Transverse colon (tissue), 4 donors: ENCODE measurements at places on chromosomes 16 and 17.

DNA sequence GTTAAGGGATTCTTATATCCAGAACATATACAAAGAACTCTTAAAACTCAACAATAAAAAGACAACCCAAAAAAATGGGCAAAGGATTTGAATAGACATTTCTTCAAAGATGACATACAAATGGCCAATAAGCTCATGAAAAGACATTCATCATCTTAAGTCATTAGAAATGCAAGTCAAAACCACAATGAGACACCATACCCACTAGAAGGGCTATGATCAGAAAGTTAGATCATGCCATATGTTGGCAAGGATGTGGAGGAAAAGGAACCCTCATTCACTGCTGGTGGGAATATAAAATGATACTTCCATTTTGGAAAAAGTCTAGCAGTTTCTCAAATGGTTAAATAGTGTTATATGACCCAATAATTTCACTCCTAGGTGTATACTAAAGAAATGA, 9.4 kb downstream of the PLD6 start:
- no peak overlapping the region for H3K4me3 ChIP-seq
- H3K4me1 ChIP-seq, result peaks cover 27% of the 10 kb centered on the region
- H3K36me3 ChIP-seq, result no peaks in the 10 kb centered on the region

- H3K27ac ChIP-seq, result no peak overlapping the region
- DNase-seq, result no peak
- no peaks in the 10 kb centered on the region for H3K4me1 ChIP-seq
These were observed 41.9 kb upstream of the SDK2 start for GRCh38 chr17:73686126-73686525.

GRCh38 chr17:78375401-78376151, 2.9 kb upstream of the PGS1 start:
- peaks cover 8% of the 10 kb centered on the region for H3K4me1 ChIP-seq
- H3K4me3 ChIP-seq, result no peak overlapping the region
- DNase-seq, result no peak
- H3K27me3 ChIP-seq, result no peaks in the 10 kb centered on the region

GRCh38 chr16:50696126-50696525, 2.7 kb downstream of the NOD2 start:
- peaks cover 11% of the 10 kb centered on the region for H3K4me1 ChIP-seq
- no peak for DNase-seq
- peak overlapping the region; percentile 47 for H3K27ac ChIP-seq
- no peaks in the 10 kb centered on the region for H3K27me3 ChIP-seq
- no peak overlapping the region for H3K4me3 ChIP-seq
- no peaks in the 10 kb centered on the region for H3K36me3 ChIP-seq

DNA sequence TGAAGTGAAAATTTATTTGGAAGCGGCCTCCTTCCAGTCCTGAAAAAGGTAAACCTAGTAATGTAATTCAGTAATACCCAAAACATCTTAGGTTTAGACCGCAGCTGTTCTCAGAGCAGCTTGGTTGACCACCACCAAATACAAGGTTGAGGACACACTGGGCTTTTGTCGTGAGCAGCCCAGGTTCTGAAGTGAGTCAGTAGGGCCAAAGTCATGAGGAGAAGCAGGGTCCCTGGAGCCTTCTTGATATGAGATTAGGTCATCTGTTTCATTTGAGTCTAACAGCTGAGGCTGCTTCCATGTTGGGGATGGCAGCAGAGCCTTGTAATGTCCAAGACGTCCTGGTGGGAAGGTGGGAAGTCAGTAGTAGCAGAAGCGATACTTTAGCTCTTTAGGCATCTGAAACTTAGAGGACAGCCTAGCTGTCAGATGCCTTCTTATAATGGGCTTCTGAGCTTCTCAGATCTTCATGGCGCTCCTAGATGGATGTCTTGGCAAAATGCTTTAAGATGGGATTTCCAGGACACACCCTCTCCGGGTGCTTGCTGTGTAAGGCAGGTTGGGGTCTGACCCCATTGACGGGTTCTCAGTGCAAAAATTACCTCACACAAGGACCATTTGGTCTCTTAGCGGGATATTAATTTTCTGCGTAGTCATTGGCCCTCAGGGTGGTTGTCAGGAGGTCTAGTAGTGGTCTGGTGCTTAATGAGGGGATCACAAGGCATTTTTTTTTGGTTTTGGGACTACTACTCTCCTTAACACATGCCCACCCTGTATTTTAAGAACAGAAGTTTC, 2.4 kb downstream of the ALKBH5 start:
- peak overlapping the region; percentile 81 for H3K4me3 ChIP-seq
- peaks cover 75% of the 10 kb centered on the region for H3K4me1 ChIP-seq
- no peak for DNase-seq
- no peaks in the 10 kb centered on the region for H3K27me3 ChIP-seq

DNA sequence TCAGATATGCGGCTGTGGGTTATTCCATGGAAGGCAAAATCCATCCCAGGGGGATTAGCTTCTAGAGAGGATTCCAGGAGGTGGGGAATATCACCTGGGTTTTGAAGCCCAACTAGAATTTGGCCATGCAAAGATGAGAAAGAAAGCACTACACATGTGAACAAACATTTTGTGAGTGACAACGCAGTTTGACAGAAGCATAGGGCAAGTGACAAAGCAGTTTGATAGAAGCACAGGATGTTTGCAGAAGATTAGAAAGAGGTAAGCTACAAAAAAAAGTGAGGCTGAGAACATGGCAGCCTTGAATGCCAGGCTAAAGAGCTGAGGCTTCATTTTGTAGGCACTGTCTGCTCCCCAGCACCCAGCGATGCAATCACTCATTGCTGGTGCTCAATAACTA, 12.3 kb upstream of the KRT38 start:
- H3K36me3 ChIP-seq, result no peaks in the 10 kb centered on the region
- H3K27me3 ChIP-seq, result peaks cover 9% of the 10 kb centered on the region
- no peaks in the 10 kb centered on the region for H3K4me1 ChIP-seq
- no peak for DNase-seq

DNA sequence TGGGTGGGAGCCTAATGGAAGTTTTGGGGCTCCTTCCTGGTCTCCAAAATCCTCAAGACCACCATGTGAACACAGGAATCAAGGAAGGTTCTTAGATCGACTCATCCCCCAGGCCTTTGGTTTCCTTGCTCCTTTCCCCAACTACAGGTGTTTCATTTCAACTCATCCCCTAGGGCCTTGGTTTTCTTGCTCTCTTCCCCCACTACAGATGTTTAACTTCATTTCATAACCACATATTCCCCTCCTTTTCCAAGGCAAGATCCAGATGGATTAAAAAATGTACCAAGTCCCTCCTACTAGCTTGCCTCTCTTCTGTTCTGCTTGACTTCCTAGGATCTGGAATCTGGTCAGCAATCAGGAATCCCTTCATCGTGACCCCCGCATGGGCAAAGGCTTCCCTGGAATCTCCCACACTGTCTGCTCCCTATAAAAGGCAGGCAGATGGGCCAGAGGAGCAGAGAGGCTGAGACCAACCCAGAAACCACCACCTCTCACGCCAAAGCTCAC, at the start of gene CCL11:
TSS of gene CCL11 (plus strand) at position 457 of the 507 bp plus-strand sequence. CDS start 67 bp downstream, outside the sequence.
- H3K4me1 ChIP-seq, result no peaks in the 10 kb centered on the region
- H3K27me3 ChIP-seq, result no peaks in the 10 kb centered on the region
- H3K36me3 ChIP-seq, result no peaks in the 10 kb centered on the region
- H3K27ac ChIP-seq, result peak within 1 kb of the TSS; percentile 17

- DNase-seq, result peak; percentile 76
- H3K27ac ChIP-seq, result peak overlapping the region; percentile 94
- no peaks in the 10 kb centered on the region for H3K36me3 ChIP-seq
- peaks cover 17% of the 10 kb centered on the region for H3K27me3 ChIP-seq
These were observed 2.7 kb downstream of the FHOD1 start for GRCh38 chr16:67244387-67245185.

GRCh38 chr16:67386861-67387455, 6.3 kb downstream of the TPPP3 start:
- H3K4me3 ChIP-seq, result no peak overlapping the region
- H3K4me1 ChIP-seq, result peaks cover 9% of the 10 kb centered on the region
- H3K27me3 ChIP-seq, result no peaks in the 10 kb centered on the region
- H3K36me3 ChIP-seq, result no peaks in the 10 kb centered on the region
- DNase-seq, result no peak

GRCh38 chr16:1311212-1311737, 1.8 kb downstream of the UBE2I start:
- no peak for DNase-seq
- H3K27me3 ChIP-seq, result no peaks in the 10 kb centered on the region
- H3K36me3 ChIP-seq, result no peaks in the 10 kb centered on the region

- H3K4me3 ChIP-seq, result no peak overlapping the region
- H3K27me3 ChIP-seq, result peaks cover 39% of the 10 kb centered on the region
- DNase-seq, result no peak
- no peak overlapping the region for H3K27ac ChIP-seq
- peaks cover 18% of the 10 kb centered on the region for H3K4me1 ChIP-seq
These were observed 1.1 kb upstream of the FOXJ1 start for GRCh38 chr17:76142039-76142584.

GRCh38 chr16:27127308-27127707, 60.6 kb downstream of the C16orf82 start:
- no peak overlapping the region for H3K4me3 ChIP-seq
- DNase-seq, result no peak
- no peaks in the 10 kb centered on the region for H3K4me1 ChIP-seq

GRCh38 chr16:46583036-46583435, 38.1 kb downstream of the SHCBP1 start:
- DNase-seq, result no peak
- H3K4me3 ChIP-seq, result no peak overlapping the region
- no peaks in the 10 kb centered on the region for H3K36me3 ChIP-seq

- H3K4me1 ChIP-seq, result peaks cover 6% of the 10 kb centered on the region
- H3K27ac ChIP-seq, result no peak overlapping the region
- no peaks in the 10 kb centered on the region for H3K36me3 ChIP-seq
- no peak overlapping the region for H3K4me3 ChIP-seq
- no peaks in the 10 kb centered on the region for H3K27me3 ChIP-seq
- DNase-seq, result no peak
These were observed 1.4 kb downstream of the FKBP10 start for GRCh38 chr17:41814195-41814594.

- no peak for DNase-seq
- no peak overlapping the region for H3K27ac ChIP-seq
- no peak overlapping the region for H3K4me3 ChIP-seq
- H3K27me3 ChIP-seq, result no peaks in the 10 kb centered on the region
- H3K4me1 ChIP-seq, result no peaks in the 10 kb centered on the region
These were observed 8.4 kb upstream of the EXOC7 start for GRCh38 chr17:76111956-76112355.

- no peaks in the 10 kb centered on the region for H3K27me3 ChIP-seq
- no peaks in the 10 kb centered on the region for H3K36me3 ChIP-seq
- no peaks in the 10 kb centered on the region for H3K4me1 ChIP-seq
These were observed 7.8 kb downstream of the SLC47A2 start for GRCh38 chr17:19708431-19709175.

DNA sequence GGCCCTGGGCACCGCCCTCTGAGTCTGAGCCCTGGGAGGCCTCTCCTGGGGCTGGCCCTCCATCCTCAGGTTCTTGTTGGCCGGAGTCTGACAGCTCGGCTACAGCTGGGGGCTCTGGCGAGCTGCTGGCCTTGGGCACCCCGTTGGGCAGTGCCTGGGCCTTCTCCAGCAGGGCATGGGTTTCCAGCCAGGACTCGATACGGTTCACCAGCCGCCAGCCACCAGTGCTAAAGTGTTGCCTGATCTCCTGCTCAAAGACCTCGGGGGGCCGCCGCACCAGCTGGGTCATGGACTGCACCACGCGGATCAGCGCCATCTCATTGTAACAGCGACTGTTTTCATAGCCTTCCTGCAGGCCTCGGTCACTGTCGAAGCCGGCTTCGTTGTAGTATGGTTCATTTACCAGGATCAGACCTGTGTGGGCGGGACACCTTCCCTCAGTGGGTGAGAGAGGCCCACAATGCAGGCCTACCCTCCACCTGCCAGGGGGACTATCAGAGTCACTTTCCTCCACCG, 6.8 kb downstream of the SPHK1 start:
- H3K4me3 ChIP-seq, result no peak overlapping the region
- H3K27ac ChIP-seq, result no peak overlapping the region
- peaks cover 2% of the 10 kb centered on the region for H3K4me1 ChIP-seq
- no peaks in the 10 kb centered on the region for H3K36me3 ChIP-seq
- no peaks in the 10 kb centered on the region for H3K27me3 ChIP-seq

DNA sequence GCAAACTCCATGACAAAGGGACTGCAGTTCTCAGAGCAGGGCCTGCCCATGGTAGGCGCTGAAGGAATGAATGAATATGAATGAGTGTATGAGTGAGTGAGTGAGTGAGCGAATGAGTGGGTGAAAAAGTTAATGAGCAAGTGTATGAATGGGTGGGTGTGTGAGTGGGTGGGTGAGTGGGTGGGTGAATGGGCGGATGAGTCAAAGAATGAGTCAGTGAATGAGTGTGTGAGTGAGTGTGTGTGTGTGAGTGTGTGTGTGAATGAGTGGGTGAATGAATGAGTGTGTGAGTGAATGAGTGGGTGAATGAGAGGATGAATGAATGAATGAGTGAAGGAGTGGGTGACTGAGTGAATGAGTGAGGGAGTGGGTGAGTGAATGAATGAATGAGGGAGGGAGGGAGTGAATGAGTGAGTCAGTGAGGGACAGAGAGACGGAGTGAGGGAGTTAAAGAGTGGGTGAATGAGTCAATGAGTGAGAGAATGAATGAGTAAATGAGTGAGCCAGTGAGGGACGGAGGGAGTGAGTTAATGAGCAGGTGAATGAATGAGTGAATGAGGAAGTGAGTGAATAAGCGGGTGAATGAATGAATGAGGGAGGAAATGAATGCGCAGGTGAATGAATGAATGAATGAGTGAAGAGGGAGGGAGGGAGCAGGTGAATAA, 11.1 kb upstream of the CHMP6 start:
- no peak overlapping the region for H3K4me3 ChIP-seq
- H3K4me1 ChIP-seq, result peaks cover 9% of the 10 kb centered on the region
- DNase-seq, result no peak
- H3K36me3 ChIP-seq, result no peaks in the 10 kb centered on the region
- H3K27me3 ChIP-seq, result peaks cover 16% of the 10 kb centered on the region
- H3K27ac ChIP-seq, result no peak overlapping the region

GRCh38 chr16:23145608-23146007, 3.6 kb downstream of the USP31 start:
- DNase-seq, result no peak
- H3K4me3 ChIP-seq, result no peak overlapping the region
- H3K27me3 ChIP-seq, result no peaks in the 10 kb centered on the region
- H3K4me1 ChIP-seq, result peaks cover 28% of the 10 kb centered on the region
- H3K27ac ChIP-seq, result no peak overlapping the region

DNA sequence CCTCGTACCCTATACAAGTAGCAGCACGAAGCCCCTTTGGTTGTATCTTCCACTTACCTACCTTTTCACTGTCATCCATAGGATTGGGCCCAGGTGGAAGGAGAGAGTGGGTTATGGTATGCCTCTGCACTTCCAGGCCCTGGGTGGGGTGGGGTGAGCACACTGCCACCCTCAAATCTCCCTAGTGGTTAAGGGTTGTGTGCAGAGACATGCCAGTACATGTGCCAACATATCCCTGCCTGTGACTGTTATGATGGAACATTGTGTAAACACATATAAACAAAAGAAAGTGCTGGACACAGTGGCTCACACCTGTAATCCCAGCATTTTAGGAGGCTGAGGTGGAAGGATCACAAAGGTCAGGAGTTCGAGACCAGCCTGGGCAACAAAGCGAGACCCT, 11.1 kb downstream of the HROB start:
- no peak overlapping the region for H3K27ac ChIP-seq
- H3K4me3 ChIP-seq, result no peak overlapping the region
- H3K27me3 ChIP-seq, result no peaks in the 10 kb centered on the region
